ENCODE measurements at places on chromosomes 3 and 15. TPM values are rescaled to one million over a fixed set of nuclear protein-coding genes. Genes with fewer than 3 reads are reported as not detected.

MASP1 gene
- not detected for total RNA-seq

LRRC34 gene
- total RNA-seq, result 1.2 TPM

CKMT1B gene
- 2.4 TPM for total RNA-seq

SLC28A1 gene
- not detected for total RNA-seq

CCR9 gene
- not detected for total RNA-seq

SNX22 gene
- total RNA-seq, result 2.3 TPM

ARPP21 gene
- total RNA-seq, result not detected

NR2E3 gene
- total RNA-seq, result 0.98 TPM

SMCO1 gene
- total RNA-seq, result not detected

PPCDC gene
- 26.1 TPM for total RNA-seq

TAGLN3 gene
- not detected for total RNA-seq

PP2D1 gene
- total RNA-seq, result not detected

NR2C2 gene
- 30.6 TPM for total RNA-seq

SCG5 gene
- total RNA-seq, result 0.67 TPM

DET1 gene
- total RNA-seq, result 5.2 TPM

FOXB1 gene
- 0.64 TPM for total RNA-seq

TTLL13 gene
- total RNA-seq, result 0.39 TPM

Data from Panc1 (cell line).